ENCODE measurements at places on chromosomes 5 and 9. TPM values are rescaled to one million over a fixed set of nuclear protein-coding genes. Genes with fewer than 3 reads are reported as not detected.

NUTM2G gene
- not detected for total RNA-seq

SLC34A1 gene
- not detected for total RNA-seq

SH3TC2 gene
- 13.4 TPM for total RNA-seq

TAF1L gene
- not detected for total RNA-seq

WNK2 gene
- not detected for total RNA-seq

CRAT gene
- 38.7 TPM for total RNA-seq

BARX1 gene
- not detected for total RNA-seq
